ENCODE measurements at places on chromosomes 1 and 21.

GRCh38 chr1:226920446-226920894 is 19.6 kb upstream of the COQ8A start:
- no peak for DNase-seq

GRCh38 chr1:72462186-72462905 is 180.0 kb upstream of the NEGR1 start:
- DNase-seq = no peak

GRCh38 chr1:235105051-235106043 is 23.3 kb downstream of the TOMM20 start:
- DNase-seq = no peak

- peak; percentile 92 for DNase-seq
Observed at GRCh38 chr1:30700528-30701257, 22.7 kb downstream of the MATN1 start.

- no peak for DNase-seq
Observed at GRCh38 chr21:27567381-27567780, 600.5 kb upstream of the ADAMTS5 start.

GRCh38 chr1:36888811-36889477 is 145.4 kb downstream of the GRIK3 start:
- DNase-seq = no peak

- DNase-seq = no peak
Observed at GRCh38 chr1:76500116-76500515, 367.2 kb upstream of the ST6GALNAC5 start.

GRCh38 chr1:2801535-2802291 is at the start of gene TTC34:
TTC34 (minus strand) TSS chr1:2801693; CDS start chr1:2800827, 866 bp downstream.
- peak; percentile 69 for DNase-seq

- no peak for DNase-seq
Observed at GRCh38 chr21:45873418-45873817, 108.2 kb upstream of the COL6A1 start.

GRCh38 chr1:205535096-205535495 is 30.6 kb downstream of the CDK18 start:
- DNase-seq = no peak

DNA sequence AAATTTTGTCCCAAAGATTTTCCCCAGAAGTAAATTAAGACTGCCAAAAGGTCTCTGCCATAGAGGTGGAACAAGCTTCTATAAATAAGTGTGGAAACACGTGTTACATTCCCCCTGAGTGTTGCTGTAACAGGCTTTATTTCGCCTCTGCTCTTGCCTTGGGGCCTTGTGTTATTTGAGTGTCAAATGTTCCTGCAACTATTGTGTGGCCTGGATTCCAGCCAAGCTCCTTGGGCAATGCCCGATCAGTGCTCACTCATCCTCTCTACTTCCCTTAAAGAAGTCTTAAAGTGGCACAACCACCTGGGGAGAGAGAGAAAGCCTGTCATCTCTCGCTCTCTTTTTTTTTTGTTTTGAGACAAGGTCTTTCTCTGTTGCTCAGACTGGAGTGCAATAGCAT is 156.7 kb downstream of the NR5A2 start:
- DNase-seq = peak; percentile 80

DNA sequence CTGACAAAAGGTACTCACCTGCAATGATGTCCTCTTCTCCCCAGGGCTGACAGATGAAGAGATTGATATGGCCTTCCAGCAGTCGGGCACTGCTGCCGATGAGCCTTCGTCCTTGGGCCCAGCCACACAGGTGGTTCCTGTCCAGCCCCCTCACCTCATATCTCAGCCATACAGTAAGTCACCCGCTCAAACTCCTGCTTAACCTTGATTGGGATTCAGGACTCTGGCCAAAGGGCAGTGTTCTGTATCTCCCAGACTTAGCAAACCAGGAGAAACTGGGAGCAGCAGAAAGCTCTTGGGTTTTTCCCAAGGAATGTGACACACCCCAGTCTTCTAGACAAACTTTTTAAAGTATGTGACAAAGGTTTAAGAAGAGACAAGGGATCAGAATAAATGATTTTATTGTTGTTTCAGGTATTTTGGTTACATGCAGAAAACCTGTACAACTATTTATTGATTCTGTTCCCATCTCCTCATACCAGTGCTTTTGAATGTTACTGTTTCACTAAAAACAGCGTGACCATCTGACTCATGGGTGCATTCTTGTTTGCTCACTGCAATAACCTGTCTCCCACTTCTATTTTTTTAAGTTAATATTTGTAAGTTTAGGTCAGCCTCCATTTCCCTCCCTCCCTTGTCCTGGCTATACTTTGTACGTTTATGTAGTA is 124.6 kb downstream of the PEX14 start:
- no peak for DNase-seq

- no peak for DNase-seq
Observed at GRCh38 chr21:26177746-26178426, 7.3 kb upstream of the APP start.

DNA sequence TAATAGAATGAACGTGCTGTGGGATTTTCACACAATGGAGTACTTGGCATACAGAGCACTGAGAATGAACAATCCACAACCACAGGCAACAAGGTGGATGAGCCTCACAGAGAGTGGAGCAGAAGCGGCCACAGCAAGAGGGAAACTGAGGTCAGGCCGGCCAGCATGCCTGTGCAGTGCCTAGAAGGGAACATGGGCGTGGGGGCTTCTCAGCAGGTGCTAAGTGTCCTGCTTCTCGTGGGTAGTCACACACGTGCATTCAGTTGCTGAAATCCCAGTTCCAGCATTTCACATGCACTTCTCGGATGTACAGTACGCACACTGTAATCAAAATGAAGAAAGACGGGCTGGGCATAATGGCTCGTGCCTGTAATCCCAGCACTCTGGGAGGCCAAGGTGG is 33.1 kb downstream of the WDR4 start:
- DNase-seq = peak; percentile 31

GRCh38 chr1:110846861-110847260 is 26.1 kb upstream of the CD53 start:
- no peak for DNase-seq

DNA sequence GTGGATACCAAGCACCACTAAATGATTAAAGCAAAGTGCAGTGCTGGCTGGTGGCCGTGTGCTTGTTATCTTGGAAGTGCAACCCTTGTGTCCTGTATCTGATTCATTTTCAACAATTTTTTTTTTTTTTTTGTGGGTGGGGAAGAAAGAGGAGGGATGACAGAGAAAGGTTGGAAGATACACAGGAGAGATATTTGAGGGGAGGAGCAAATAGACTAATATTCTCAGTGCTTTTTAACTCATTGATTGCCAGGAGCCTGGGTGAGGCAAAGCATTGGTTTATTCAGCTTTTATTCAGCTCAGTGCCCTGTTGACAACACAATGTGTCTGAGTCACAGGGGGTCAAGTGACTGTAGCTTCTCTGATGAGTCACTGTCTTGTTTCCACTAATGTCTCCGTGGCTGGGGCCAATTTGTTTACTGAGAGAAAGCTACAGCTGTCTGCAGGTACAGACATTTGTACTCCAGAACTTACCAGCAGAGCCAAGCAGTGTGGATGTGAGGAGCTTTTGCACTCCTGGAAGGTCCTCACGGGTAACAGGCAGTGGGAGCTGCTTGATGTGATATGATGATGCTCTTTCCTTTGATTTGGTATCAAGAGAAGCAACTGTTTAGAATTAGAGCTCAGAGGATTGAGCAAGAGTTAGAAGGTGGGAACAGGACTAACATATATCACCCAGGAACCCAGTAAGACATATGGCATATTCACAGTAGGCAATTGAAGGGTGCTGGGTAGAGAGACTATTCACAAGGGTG is 23.6 kb upstream of the DNM3 start:
- no peak for DNase-seq

GRCh38 chr1:145936247-145936646 is 9.0 kb upstream of the RBM8A start:
- no peak for DNase-seq

- no peak for DNase-seq
Observed at GRCh38 chr1:168861421-168862004, 132.5 kb upstream of the DPT start.

GRCh38 chr1:116740296-116740695 is 13.9 kb upstream of the CD2 start:
- peak; percentile 52 for DNase-seq

GRCh38 chr1:156652131-156652991 is 10.4 kb downstream of the BCAN start:
- DNase-seq = no peak

DNA sequence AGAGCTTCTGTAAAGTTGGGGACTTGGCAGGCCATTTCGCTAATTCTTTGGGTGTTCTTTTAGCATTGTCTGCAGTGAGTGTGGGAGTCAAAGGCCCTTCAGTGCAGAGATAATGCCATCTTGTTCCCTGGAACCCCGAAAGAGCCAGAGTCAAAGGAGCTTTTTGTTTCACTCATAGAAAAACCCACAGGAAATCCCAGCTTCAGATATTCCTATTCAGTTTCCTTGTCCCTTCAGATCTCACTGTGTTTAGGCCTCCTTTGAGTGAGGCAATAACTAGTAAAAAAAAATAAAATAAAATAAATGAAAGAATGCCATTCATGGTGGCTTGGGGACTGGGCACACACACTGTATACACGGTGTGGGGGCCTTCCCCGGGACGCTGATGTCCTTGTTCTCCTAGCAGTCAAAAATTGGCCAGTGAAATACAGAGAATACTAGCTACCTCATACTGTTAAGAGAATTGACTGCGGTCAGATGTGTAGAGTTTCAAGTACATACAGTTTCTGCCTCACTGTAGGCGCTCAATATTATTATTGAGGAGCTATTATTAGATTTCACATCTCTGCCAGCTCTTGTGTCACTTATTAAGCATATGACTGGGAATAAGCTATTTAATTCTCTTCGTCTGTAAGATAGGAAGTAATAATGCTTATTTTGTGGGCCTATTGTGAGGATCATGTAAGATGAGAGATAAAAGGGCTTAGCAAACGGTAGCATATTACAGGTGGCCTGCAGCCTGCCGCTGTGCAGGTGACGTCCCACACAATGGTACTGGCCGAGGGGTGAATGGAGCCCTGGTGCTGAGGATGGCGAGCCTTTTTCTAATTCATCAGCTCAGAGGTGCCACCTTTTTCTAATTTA is 16.7 kb downstream of the DISC1 start:
- DNase-seq = no peak

GRCh38 chr1:228226956-228227791 is 19.3 kb downstream of the OBSCN start:
- no peak for DNase-seq

DNA sequence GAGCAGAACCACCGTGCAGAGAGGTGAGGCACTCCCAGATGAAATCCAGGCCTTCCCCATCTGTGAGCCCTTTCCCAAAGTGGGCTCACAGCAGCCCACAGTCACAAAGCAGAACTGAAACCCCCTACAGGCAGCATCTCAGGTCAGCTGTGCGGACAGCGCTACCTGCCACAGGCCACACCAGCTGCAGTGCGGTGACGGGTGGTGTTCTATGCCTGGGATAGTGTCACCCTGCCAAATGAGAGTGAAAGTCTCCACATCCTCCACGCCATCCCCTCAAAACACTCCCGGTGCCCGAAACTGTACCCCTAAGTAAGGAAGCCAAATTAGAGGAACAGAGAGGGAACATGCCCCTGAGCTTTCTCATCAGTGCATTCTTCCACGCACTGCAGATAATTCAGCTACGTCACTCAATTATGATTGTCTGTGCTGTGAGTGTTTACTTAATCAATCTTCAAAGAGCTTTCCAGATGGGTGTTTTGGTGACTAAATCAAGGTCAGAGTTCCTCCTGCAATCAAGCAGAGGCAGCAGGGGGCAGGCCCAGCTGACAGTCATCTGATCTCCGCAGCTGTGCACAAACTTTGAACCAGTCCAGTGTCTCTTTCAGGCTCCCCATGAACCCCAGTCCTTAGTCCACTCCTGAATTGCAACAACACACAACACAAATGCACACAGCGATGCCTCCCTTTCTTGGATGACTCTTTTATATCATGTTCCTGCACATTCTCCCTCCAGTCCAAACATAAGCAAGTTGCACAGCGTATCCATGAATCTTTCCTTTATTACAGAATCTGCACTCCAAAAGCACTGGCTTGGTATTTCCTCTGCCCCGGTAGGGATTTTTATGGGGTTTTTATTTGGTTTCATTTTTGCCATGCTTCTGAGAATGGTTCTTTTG is 150.0 kb downstream of the TOMM20 start:
- DNase-seq = peak; percentile 81

GRCh38 chr1:231523816-231524215 is 4.7 kb upstream of the TSNAX start:
- no peak for DNase-seq

DNA sequence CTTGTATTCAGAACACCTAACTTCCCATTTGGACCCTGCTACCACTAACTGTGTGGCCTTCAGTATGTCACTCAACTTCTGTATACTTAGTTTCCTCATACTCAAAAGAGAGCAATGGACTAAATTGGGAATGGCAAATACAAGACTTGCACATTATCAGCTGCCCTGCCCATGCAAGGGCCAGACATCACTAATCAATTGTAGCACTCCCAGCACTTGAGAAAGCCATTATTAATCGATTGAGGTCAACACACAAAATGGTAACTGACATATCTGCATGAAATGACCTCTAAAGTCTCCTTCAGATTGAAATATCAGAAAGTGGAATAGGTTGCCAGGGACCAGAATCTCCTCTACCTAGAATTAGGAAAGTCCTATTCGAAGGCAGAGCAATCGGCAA is 59.2 kb downstream of the MT1HL1 start:
- no peak for DNase-seq

GRCh38 chr1:26351590-26352337 is 2.2 kb downstream of the CRYBG2 start:
- no peak for DNase-seq

DNA sequence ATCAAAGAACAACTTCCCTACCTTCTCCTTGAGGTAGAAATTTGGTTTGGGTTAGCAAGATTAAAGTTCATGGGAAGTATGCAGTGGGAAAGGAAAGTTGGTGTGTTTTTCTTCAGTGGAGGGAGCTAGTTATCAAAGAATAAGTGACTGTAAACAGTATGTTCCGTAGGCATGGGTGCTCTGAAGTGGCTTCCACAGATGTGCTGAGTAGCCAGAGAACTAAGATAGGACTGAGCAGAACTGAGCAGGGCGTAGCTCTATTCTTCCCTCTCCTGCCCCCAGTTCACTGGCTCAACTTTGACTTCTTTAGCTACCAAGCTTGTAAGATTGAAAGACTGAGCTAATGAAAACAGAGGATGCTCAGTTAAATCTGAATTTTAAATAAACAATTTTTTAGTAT is 3.4 kb downstream of the ADCY10 start:
- DNase-seq = no peak

GRCh38 chr1:63757334-63757733 is 16.5 kb upstream of the ROR1 start:
- DNase-seq = no peak

DNA sequence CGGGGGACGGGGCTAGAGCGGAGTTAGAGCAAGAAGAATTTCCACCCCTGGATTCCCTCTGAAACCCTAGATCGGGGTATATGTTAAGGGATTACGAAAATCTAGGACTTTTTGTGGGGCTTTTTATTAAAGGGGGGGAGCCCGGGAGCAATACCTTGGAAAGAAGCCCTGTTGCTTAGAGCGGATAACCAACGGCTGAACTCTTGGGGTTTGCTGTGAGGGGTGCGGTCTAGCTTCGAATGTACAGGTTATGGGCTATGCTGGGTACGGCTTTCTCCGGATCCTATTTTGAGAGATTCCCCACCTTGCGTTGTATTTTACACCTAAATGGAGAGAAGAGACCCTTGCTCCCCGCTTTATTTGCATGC is 626 bp downstream of the DYRK3 start:
- DNase-seq = no peak
